ENCODE measurements at places on chromosomes 4 and X.

- DNase-seq = no peak
These were observed 59.1 kb downstream of the MRPL1 start for GRCh38 chr4:77921701-77922100.

GRCh38 chr4:81021981-81022380 is 8.5 kb upstream of the BMP3 start:
- DNase-seq = no peak

- DNase-seq = no peak
These were observed 12.6 kb upstream of the IL13RA2 start for GRCh38 chrX:115029869-115030570.

- DNase-seq = no peak
These were observed 35.9 kb downstream of the GUCY1B1 start for GRCh38 chr4:155794589-155795236.

DNA sequence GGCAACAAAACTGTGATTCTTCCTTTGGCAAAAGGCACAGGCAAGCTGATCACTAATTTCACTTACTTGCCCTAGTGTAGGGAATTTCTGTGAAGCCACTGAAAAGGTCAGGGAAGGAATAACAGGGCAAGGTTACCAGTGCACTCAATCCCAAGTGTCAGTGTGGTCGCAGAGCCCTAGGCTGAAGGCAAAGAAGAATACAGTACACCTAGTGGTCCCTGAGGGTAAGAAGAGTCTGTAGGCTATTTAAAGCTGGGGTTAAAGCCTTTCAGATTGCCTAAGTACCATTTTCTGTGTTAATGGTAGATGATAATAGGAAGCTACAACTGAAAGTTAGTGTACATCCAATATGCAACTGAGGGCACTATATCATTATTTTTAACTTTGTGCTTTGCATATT is 173.6 kb upstream of the NRK start:
- no peak for DNase-seq

GRCh38 chrX:102018208-102018607 is 86.4 kb upstream of the ZMAT1 start:
- DNase-seq = no peak

DNA sequence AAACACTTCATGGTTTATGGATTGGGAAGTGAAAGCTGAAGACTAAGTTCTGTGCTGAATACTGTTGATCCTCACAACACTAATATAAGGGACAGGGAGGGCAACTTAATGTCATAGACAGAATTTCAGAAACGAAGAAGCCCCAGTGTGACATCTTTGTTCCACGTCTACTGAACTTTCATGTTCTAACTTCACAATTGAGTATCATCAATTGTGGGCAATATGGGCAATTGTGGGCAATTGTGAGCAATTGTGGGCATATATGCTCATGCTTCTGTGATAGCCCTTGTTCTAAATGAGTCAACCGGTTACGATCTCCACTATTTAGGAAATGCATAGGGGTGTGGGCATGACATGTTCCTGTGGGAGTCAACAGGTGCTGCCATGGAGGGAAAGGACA is 33.7 kb downstream of the CYBB start:
- DNase-seq = no peak

- DNase-seq = no peak
These were observed 652.3 kb upstream of the AMOT start for GRCh38 chrX:113492895-113493294.

DNA sequence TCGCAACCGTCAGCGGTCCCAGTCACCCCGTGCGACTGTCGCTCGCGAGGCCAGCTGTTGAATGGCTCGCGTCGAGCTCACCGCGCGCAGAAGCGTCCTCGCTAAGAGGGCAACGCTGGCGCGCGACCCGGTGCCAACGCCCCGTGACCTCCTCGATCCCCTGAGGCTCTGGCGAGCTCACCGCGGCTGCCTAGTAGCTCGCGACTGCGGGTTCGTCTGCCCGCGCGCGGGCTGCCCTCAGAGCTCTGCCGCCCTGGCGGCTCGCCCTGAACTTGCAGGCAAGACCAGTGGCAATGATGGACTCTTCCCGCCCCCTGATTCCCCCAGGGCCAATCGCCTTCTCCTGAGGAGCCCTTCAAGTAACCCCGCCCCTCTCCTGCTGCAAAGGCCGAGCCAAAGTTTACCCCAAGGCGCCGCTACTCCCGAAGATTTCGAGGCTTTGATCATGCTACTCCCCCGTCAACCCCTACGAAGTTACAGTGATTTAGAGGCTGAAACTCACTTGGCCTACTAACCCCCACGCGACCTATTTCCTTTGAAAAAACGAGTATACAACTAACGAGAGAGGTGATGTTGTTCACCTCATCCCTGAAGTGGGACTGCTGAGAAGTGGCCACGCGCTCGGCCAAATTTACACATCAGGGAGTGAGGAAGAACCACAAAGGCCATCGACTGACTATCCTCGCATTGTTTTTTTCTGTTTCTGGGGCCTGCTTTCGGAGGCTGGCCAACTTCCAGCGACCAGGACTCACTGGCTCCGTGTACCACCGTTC is 37.5 kb downstream of the PGRMC1 start:
- DNase-seq = no peak

- DNase-seq = no peak
These were observed 2153.6 kb upstream of the AGA start for GRCh38 chr4:179595671-179596410.

- DNase-seq = no peak
These were observed 24.7 kb upstream of the EPGN start for GRCh38 chr4:74283614-74284013.

DNA sequence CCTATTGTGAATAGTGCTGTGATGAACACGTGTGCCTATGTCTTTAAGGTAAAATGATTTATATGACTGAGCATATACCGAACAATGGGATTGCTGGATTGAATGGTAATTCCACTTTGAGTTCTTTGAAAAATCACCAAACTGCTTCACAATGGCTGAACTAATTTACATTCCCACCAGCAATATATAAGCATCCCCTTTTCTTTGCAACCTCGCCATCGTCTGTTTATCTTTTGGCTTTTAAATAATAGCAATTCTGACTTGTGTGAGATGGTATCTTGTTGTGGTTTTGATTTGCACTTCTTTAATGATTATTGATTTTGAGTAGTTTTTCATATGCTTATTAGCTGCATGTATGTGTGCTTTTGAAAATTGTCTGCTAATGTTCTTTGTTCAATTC is 31.8 kb upstream of the UGT2A1 start:
- DNase-seq = no peak

DNA sequence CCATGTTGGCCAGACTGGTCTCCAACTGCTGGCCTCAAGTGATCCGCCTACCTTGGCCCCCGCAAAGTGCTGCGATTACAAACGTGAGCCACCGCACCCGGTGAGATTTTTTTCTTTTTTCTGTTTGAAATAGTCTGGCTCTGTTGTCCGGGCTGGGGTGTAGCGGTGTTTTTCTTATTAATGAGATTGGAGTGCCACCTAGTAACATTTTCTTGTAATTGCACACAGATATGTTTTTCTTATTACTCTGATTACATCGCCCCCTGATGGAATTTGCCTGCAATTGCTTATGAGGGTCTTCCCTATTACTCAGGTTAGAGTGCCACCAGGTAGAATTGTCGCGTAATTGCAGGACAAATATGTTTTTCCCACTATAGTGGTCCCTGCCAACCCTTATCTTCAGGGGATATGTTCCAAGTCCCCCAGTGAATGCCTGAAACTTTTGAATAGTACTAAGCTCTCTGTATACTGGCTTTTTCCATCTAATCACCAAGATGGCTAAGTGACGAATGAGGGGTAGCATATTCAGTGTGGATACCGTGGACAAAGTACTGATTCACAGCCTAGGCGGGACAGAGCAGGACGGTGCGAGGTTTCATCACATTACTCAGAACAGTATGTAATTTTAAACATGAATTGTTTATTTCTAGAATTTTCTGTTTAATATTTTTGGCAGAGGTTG is 8.6 kb upstream of the PDHA1 start:
- no peak for DNase-seq

- DNase-seq = no peak
These were observed 164.3 kb upstream of the PABPC4L start for GRCh38 chr4:134365852-134366251.

DNA sequence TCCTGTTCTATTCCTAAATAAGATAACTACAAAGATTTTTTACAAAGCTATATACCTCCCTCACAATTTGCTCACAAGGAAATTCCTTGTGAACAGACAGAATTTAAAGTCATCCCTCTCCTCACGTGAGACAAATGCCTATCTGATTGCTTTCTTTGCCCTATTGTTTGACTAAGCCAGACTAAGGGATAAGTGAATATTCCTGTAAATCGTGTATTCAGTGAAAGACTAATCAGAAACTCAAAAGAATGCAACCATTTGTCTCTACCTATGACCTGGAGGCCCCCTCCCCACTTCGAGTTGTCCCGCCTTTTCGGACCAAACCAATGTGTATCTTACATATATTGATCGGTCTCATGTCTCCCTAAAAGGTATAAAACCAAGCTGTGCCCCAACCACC is 15.3 kb upstream of the ZBTB33 start:
- DNase-seq = no peak

DNA sequence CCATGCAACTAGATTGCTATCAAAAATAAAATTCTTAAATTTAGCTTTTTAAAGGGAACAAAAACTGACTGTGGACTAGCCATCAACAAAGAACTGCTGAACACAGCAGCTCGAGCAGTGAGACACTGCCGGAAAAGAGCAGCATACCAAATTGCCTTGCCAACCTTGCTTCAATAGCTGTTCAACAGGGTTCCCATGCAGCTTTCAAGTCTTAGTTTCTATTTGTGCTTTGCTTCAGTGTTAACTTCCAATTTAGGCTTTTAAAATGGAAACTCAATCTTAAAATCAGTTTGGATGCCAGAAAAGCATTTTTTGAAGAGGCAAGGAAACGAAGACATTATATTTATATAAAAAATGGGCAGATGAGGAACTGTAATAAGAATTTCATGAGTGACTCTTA is 463.4 kb upstream of the MAGEB18 start:
- no peak for DNase-seq

DNA sequence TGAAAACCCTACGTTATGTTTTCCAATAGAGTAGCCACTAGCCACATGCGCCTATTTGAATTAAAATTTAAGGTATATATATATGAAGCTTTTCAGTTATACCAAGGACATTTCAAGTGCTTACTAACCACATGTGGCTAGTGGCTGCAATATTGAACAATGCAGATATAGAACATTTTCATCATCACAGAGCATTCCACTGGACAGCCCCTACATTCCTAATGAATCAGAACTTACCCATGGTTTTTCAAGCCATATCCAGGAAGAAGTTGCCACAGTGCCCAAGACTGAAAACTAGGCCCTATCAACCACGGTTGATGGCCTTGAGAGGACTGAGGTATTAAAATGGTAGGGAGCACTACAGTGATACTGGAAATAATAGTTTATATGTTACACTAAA is 29.7 kb downstream of the NEK1 start:
- DNase-seq = no peak

DNA sequence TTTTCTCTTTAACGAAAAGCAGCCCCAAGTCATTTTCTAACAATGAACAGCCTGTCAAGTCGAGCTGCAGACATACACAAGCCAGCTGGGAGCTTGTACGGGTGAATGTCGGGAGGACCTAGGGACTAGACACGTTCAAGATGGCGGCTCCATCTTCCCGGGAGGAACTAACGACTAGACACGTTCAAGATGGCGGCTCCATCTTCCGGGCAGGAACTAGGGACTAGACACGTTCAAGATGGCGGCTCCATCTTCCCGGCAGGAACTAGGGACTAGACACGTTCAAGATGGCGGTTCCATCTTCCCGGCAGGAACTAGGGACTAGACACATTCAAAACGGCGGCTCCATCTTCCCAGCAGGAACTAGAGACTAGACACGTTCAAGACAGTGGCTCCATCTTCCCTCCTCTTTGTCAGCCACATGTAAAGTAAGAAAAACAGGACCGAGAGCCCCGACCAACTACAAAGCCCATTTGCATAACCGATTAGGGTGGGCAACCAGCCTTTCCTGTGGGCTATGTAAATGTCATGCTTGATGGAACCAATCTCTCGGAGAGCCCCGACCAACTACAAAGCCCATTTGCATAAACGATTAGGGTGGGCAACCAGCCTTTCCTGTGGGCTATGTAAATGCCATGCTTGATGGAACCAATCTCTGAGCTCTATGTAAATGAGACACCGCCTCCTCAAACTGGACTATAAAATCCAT is 175.5 kb downstream of the DHRSX start:
- DNase-seq = no peak

- DNase-seq = no peak
These were observed 12.9 kb upstream of the NUDT9 start for GRCh38 chr4:87409420-87409939.

DNA sequence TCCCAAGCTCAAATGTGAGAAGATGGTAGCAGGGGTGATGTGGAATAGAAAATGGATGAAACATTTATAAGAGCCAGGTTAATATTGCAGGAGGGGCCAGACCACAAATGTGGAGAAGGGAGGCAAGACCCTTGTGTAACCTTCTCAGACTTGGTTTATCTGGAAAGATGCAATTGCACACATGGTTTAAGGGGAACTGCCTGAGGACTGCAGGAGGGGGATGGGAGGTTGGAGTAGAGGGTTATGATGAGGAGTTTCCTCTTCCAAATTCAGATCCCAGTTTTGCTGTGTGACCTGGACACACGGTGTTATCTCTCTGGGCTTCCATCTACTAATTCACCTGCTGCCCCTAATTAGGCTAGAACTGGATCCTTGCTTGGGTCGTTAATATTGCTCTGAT is 46.1 kb downstream of the RAB40AL start:
- no peak for DNase-seq

- DNase-seq = no peak
These were observed 100.8 kb upstream of the PLS3 start for GRCh38 chrX:115459883-115460880.

- no peak for DNase-seq
These were observed 4.7 kb downstream of the SRPX2 start for GRCh38 chrX:100648458-100649417.

- DNase-seq = no peak
These were observed 327.8 kb downstream of the ARHGAP10 start for GRCh38 chr4:148059617-148060180.

- no peak for DNase-seq
These were observed 36.3 kb downstream of the MGARP start for GRCh38 chr4:139243448-139244365.

DNA sequence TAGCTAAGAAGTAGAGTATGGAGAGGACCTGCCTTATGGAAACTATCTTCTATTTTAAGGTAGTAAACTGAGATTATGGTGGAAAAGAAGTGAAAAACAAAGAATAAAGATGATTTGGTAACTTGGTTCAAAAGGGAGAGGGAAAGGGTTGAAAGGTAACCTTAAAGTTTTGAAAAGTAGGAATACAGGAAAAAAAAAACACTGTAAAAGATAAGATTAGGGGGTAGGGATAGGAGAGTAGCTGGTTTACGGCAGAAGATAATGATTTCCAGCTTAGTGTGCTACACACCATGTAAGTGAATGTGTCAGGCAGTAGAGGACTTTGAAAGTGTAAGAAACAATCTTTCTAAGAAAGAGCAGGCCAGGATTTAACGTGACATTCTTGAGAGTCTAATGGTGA is 35.3 kb downstream of the FAM13A start:
- no peak for DNase-seq

DNA sequence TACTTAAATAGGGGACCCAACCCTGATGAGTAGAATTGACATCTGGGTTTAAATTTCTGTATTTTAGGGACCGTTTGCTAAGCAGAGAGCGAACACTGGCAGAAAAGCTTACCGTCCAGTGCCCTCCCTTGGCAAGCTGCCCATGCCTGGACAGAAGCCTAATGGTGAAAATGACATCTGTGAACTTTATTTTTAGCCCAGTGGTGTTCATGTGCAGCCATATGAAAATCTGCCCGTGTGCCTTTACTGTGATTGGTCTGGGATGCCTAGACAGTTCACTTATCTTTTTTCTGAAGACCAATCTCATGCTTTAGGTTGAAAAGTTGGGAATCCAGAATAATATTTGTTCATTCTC is 1.1 kb downstream of the STBD1 start:
- DNase-seq = no peak
